ENCODE measurements at places on chromosomes 1 and 21. TPM values are rescaled to one million over a fixed set of nuclear protein-coding genes. Genes with fewer than 3 reads are reported as not detected.

GRCh38 chr1:116571215-116571919 lies 541 bp upstream of the CD58 start:
- peak; percentile 14 for DNase-seq

DNA sequence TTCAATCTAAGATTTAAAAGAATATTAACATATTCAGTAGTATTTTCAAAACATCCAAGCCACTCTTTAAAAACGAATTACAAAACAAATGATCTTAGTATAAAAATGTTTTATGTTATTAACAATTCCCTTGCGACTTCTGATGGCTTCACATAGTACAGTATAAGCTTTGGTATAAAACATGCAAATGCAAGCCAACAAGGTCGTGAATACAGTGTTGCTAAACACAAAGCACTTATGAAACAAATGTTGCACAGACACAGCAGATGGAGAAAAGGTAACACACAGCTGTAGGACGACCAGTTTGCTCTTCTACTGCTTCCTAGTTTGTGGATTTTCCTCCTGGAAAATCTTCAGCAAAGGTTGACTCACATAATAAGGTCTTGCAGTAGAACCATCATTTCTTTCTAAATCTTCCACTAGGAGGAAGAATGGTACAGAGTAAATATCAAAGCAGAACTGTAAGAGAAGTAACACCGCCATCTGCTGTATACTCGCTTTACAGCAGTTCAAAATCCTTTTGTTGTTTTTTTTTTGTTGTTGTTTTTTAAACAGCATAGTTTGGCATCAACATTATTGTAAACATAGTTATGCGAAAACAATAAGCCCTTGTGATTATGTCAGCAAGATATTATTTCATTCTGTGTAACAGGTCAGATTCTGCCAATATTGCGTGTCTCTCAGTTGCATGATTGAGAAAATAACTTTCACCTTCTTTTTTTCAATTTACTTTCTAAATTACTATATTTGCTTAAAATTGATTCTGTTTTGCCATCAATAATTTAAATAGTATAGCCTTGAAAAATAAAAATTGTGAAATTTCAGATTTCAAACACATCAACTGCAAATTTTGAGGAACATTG lies 69.5 kb downstream of the LHX8 start:
- DNase-seq = peak; percentile 65

DNA sequence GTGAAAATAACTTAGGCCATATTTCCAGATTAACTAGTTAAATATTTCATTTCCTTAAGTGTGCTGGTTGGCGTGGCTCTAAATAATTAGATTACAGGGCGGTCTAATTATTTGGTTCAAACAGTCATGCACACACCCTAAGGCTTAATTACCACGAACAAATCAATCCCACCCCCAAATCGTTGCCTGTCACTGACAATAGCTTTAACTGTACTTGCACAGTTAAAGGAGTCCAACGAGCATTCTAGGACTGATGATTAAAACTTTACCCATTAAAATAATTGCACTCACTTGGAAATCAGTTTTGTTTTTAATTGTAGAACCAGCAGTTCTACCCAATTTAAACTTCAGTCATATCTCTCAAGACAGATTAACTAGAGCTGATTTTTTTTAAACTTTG lies 1.5 kb upstream of the POU2F1 start:
- no peak for DNase-seq

DNA sequence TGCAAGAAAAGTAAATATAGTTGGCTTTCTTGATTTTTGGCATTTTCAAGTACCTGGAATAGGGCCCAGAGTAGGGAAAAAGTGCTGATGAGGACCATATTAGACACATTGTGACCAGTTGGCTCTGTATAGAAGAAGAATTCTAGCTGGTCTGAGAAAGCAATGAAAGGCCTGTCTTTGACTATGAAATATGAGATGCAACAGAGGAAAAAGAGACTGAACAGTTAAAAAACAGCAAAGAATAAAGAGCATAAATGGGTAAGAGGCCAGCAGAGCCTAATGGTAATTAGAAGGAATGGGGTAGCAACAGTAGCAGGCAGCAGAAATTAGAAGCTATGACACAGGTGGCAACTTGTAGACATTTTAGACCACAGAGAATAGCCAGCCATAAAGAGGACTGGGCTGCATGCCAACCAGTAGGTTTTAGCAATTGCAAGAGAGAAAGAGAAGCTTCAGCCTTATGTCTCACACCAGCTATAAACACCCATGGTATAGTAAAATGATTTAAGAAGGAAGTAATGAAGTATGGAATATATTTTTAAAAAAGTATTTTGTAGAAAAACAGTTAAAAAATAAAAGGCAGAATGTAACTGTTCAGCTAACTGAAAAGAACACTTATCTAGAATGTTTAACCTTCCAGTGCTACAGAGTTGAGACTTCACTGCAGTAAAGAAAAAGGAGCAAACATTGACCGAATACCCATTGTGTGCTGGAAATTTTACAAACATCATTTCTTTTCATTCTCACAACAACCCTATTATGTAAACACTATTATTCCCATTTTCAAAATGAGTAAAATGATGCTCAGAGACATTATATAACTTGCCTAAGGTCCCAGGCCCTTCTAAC lies 114.1 kb downstream of the LHX4 start:
- DNase-seq = peak; percentile 18

- DNase-seq = no peak
Observed at GRCh38 chr1:216416488-216416887, 6.8 kb downstream of the USH2A start.

GRCh38 chr1:156746406-156746727 lies 5.1 kb downstream of the HDGF start:
- DNase-seq = no peak

- no peak for DNase-seq
Observed at GRCh38 chr21:41213021-41213420, 45.1 kb downstream of the BACE2 start.

DNA sequence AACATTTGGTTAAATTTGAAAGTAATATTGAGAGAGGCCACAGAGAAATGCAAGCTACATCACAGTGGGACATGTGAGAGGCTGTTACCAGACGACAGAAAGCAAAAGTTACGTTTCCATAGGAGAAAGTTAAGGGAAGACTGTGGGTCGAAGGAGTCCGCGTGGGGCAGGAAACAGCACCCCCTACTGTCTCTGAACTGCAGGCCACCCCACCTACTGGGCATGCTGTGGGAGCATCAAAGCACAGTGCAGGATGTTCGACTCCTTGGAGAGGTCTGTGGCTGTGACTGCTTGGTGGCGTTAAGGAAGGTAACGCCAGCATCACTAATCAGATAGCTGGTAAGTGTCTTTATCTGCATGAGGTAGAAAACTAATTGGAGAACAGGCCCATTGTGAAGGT lies 123.9 kb downstream of the PTBP2 start:
- peak; percentile 69 for DNase-seq

DNA sequence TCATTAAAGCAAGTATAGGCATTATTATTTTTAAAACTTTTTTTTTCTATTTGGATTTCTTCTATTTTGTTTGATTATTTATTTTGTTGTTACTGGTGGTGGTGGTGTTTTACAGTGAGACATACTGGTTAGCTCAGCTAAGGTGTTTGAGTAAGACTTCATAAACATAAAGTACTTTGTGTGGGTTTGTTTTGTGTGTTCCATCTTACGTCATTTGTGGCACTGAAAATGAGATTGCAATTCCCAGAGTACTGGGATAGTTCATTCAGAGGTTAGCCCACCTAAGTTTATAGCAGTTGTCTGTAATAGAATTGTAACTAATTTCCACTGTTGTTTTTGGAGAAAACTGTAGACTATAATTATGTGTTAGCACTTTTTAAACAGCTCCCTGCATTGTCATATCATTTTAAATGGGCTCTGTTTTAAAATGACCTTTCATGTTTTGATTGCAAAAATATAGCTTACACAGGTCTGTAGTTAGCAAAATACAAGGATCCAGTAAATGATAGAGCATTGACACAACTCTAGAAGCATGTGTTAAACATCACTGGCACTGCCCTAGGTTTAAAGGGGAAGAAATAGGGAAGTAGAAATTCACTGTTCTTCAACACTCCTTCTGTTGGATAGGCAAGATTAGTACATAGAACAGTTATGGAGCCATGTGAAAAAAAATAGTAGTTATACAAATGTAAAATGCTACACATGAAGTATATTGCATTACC lies 171.7 kb downstream of the NFIA start:
- DNase-seq = no peak

DNA sequence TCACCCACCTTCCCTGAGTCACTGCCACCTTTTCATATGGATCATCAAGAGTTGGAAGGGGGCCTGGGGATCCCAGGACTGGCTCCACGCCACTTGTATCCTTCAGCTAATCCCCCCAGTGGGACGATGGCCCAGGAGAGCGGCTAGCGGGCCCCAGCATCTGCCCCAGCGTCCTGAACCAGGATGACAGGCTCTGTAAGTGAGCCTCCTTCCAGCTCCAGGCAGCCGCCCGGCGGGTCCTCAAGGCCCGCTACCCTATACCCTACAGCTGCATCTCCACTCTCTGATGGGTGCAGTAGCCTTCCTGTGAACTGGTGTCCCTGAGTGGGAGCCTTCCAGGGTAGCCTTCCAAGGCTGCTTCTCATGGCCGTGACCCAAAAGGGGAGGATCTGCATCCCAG lies 183.1 kb downstream of the ATG4C start:
- no peak for DNase-seq

DNA sequence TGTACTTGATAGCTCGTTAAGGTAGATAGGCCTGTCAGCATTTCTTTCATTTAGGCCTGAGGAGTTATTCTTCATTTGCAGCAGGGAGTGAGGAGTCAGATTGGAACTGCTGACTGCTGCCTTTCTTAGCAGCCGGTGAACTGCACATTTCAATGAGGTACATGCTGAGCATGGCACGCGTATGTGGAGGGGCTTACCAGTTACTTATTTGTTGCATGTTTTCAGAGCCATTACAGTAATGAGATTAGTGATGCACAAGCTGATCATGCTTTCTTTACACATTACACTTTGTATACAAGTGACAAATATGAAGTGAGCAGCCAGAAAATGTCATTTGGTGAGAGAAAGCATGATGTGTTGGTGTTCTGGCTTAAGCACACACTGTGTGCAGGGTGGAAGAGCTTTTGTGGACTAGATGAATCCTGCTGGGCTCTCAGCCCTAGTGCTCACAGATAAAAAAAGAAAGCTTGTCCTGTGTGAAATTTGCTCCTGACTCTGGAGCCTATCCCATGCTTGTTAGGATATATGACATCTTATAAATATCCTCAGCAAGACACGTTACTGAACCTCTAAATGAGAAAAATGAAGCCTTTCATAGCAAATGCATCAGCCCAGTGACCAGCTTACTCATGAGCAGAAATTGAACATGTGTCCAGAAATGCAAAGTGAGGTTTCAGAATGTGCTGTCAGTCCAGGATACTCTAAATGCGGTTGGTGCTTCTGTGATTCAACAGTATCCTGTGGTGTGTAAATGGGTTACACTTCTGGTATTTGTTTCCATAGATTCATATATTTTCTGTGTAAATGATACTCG lies 574.7 kb upstream of the ADGRL2 start:
- DNase-seq = no peak

- DNase-seq = no peak
Observed at GRCh38 chr1:239232921-239233320, 153.4 kb upstream of the CHRM3 start.

DNA sequence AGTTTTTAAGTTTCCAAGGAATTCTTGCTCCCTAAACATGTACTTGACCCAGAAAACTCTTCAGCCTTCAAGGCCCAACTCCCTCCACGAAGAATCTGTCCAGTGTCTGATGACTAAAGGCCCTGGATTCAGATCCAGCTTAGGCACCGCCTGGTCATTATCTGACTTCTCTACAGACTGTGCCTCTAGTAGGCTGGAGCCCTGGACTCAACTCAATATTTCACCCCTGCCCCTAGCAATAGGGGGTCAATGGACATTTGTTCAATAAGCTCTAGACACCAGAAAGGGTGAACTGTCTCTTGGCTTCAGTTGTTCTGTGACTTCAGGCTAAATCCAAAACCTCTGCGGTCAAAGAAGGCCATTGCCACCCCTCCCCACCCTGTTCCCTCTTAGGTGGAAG lies 34.5 kb downstream of the NUAK2 start:
- DNase-seq = no peak

DNA sequence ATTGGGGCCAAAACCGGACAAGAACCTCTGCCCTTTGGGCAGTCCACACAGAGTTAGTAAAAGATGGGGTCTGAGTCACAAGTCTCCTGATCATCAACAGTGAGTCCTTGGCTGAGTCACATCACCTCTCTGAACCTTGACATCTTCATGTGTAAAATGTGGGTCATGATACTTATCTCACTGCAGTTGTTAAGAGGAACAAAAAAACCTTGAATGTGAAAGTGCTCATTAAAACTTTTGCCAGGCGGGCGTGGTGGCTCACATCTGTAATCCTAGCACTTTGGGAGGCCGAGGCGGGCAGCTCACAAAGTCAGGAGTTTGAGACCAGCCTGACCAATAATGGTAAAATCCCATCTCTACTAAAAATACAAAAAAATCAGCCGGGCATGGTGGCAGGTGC lies 15.7 kb downstream of the S100A16 start:
- peak; percentile 59 for DNase-seq

GRCh38 chr1:15543589-15544568 lies 17.2 kb downstream of the DNAJC16 start:
- no peak for DNase-seq

DNA sequence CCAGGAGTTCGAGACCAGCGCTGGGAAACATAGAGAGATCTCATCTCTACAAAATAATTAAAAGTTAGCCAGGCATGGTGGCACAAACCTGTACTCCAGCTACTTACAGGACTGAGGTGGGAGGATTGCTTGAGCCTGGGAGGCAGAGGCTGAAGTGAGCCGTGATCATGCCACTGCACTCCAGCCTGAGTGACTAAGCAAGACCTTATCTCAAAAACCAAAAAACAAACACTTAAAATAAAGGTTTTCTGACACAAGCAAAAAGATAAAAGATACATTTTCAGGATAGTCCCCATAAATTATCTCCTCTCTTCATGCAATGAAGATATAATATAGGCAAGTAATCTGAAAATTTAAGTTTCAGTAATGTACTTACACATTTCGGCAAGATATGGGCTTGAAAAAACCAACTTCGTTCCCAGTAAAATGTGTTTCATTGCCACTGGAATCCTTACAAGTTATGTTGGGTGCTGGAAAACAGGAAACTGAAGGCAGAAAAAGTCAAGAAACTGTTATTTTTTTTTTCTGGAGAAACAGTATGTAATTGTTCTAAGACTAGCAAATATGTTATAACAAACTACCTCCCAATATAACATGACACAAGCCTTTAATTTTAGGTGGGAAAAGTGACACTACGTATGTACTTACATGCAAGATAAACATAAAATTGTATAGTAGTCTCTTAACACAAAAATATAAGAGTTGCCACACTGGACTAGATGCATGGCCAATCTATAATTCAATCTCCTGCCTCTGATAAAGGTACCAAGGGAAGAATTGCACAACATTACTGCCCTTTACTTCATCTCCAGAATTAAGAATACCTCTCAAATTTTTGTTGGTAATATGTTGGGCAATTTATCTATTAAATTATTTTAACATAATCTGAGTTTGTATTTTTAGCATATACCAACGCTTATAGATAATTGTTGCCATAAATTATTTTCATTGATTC lies 15.7 kb downstream of the TM2D1 start:
- no peak for DNase-seq

Gene SAMSN1
- total RNA-seq = not detected

Gene CALML6
- not detected for total RNA-seq

Gene C1orf87
- total RNA-seq = not detected

Gene SPATA21
- under 0.01 TPM for total RNA-seq

Gene PCBP3
- total RNA-seq = not detected

Gene NKAIN1
- total RNA-seq = not detected

Gene NMNAT2
- total RNA-seq = 0.68 TPM

Gene KAZN
- total RNA-seq = 2.3 TPM

Gene S100B
- total RNA-seq = not detected

Gene TCHH
- total RNA-seq = 0.17 TPM

Gene S100A7A
- not detected for total RNA-seq

Gene PDE4B
- 156 TPM for total RNA-seq

Gene SELP
- total RNA-seq = 2.6 TPM

Gene CENPF
- total RNA-seq = 22.3 TPM

Gene ATP1A4
- not detected for total RNA-seq

Gene GJA8
- not detected for total RNA-seq
